Panc1 (cell line): ENCODE measurements at places on chromosomes 5 and 9. TPM values are rescaled to one million over a fixed set of nuclear protein-coding genes. Genes with fewer than 3 reads are reported as not detected.

TSSK1B gene
- not detected for total RNA-seq

SUSD3 gene
- 5.0 TPM for total RNA-seq

MYMK gene
- not detected for total RNA-seq

C5orf52 gene
- total RNA-seq: not detected

NME5 gene
- total RNA-seq: 1.7 TPM

REEP2 gene
- 6.5 TPM for total RNA-seq

TAL2 gene
- total RNA-seq: not detected

BRIX1 gene
- total RNA-seq: 46.6 TPM

PCDHGA11 gene
- 0.39 TPM for total RNA-seq

GAS1 gene
- total RNA-seq: 0.13 TPM

CDC23 gene
- 44.7 TPM for total RNA-seq

PRUNE2 gene
- total RNA-seq: 0.18 TPM

PLAC8L1 gene
- total RNA-seq: 0.49 TPM

MAT2B gene
- 52.1 TPM for total RNA-seq

PSIP1 gene
- 30.4 TPM for total RNA-seq

STPG3 gene
- 0.26 TPM for total RNA-seq

RASGRF2 gene
- total RNA-seq: 4.7 TPM

NELFB gene
- 62.4 TPM for total RNA-seq

UBE2D2 gene
- 222 TPM for total RNA-seq

PCDHB16 gene
- total RNA-seq: 1.8 TPM

TCF7 gene
- 24.0 TPM for total RNA-seq
